CD8-positive, alpha-beta T cell (primary cell): ENCODE measurements at places on chromosomes 6 and 20.

DNA sequence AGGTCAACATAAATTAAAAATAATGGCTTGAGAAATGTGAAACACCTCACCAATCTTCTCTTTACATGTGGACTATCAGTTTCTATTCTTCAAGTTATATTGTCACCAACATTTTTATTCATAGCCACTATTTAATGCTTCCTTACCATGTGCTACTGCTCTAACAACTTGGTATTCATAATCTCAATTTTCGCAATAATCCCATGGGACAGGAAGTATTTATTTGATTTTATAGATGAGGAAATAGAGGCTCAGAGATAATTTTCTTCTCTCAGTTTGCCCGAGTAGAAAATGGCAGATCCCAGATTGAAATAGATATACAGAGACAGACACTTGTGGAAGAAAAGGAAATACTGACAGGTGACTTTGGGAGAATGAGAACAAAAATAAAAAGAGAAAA is 66.6 kb downstream of the FAM83B start:
- no peak for DNase-seq

DNA sequence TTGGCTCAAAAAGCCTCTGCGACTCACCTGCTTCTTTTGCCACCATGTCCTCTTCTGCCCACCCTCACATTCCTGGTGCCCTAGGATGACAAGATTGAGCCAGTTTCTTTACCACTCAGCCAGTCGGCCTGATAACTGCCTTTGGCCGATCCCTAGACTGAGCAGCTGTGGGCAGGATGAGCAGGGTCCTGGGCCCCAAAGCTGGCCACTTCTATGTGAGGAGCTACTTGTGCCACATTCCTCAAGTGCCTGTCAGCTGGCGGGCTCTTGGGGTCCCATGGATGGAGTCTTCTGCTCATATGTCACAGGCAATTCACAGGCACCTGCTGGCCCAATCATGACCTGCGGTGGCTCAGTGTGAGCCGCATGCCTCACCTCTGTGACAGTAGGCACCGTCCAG is 16.5 kb downstream of the DYNLRB1 start:
- DNase-seq = no peak

- DNase-seq = no peak
Measured at GRCh38 chr6:132147530-132148011, 196.4 kb upstream of the CCN2 start.

DNA sequence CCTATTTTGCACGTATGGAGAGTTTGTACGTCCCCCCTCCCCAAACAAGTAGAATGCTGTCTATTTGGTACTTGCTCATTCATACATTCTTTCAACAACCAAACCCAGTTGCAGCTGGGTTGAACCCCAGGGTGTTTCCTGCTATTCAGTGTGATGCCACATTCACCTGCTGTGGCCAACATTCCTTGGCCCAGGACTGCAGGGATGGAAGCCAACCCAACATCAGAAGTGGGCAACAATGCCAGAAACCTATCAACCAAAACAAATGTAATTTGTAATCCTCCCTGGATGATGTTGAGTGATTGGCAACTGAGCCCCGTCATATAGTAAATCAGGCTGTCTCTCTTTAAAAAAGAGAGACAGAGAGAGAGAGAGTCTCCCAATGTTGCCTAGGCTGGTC is 8.9 kb downstream of the NT5E start:
- DNase-seq = no peak

DNA sequence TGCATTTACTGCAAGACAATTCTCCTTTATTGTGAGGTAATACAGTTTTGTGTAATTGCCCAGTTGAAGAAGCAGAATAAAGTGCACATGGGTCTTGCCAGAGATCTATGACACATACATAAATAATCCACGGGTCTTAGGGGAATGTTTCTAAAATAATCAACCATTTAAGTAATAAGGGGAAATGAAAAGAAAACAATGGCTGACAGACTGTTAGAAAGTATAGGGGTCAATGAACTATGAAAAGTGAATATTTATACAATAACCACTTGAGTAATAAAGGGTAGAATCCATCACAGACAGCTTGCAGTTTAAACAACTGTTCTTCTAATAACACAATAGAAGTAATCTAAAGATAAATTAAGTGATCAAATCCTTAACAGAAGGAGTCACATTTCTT is 477.2 kb downstream of the EYS start:
- no peak for DNase-seq
